ENCODE measurements at places on chromosomes 2 and 18.

DNA sequence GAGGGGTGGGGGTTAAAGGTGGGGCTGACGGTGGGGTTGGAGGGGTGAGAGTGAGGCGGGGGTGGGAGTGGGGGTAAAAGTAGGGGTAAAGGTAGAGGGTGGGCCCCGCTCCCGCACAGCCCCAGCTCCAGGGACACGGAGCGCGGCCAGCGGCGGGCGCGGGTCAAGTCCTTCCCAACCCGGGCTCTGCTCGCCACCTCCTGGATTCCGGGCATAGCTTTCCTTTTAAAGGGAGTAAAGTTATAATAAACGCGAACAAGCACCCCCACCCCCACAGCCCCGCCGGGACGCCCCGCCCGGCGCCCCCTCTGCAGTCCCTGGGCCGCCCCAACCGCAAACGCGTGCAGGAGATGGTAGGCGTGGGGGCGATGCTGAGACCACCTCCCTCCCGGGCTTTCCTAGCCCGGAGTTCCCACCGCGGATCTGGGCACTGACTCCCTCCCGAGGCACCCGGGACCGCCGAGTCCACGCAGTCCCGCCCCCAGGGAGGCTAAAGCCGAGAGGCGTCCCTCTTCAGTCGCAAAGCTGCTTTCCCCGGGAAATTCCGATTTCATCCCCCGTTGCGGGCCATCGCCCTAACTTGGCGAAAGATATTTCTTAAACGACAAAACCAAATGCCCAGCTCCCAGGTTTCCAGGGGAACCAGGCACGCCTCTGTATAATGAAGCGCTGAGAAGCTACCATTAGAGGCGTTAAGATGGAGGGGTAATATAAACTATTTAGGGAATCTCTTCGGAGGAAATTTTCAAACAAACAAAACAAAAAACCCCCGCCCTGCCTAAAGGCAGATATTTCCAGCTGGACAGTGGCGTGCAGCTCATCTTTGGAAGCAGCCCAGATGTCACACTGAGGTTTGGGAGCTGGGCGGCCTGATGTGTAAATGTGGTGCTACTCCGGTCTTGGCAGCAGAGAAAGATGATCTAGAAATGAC, at the start of gene LIMS2:
TSS of gene LIMS2 (minus strand) at position 200 of the 931 bp plus-strand sequence. CDS start 506 bp downstream, outside the sequence.
- peak; percentile 33 for DNase-seq

GRCh38 chr2:26519396-26520147, 41.6 kb upstream of the OTOF start:
- no peak for DNase-seq

DNA sequence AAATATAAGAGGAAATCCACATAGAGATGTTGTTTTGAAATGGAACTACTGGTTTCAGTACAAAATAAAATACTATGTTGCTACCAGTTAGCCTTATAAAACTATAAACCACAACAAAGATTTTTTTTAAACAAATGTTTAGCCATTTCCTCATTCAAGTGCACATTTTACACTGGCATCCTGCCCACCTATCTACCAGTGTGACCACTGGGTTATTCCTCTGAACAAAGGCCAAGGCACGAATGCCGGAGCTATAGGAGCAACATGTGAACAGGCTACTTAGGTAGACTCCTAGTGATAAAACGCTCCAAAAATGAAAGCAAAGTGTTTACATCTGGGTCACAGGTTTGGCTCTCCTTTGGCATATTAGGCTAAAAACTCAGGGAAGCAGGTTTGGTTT, 31.8 kb upstream of the SULT1C4 start:
- no peak for DNase-seq

DNA sequence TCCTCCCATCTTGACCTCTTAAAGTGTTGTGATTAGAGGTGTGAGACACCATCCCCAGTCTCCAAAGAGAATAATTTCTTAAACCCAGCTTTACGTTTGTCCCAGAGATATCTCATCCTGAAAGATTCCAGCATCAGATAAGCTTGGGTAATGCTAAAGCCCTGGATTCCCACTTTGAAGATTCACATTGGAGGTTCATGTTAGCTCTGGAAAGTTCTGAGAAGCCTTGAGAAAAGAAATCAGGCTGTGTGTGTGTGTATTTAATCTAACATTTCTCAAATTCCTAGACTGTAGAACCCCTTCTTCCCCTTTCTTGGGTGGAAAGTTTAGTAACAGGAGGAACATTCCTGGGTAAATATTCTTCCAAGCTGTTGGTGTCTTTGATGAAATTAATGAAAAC, 18.0 kb downstream of the ZNF532 start:
- peak; percentile 33 for DNase-seq

All from IMR-90 (cell line).